ENCODE measurements at places on chromosomes 2 and 18.

DNA sequence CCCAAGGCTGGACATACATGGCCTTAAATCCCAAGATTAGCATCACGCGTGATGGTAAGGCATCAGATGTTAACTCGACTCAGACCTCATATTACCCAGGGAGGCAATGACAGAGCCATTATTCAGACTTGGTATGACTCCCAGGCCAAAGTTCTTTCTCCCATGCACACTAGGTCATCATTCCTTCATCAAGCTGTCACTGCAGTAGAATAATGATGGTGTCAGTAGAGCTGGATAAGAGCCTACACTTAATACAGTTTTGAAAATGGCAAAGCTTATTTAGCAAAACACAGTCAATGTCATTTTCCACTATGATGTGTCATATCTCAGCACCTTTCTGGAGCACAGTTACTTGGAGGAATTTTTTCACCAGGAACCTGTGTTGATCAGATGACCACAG lies 663.3 kb downstream of the SUCLG1 start:
- DNase-seq, result no peak

- no peak for DNase-seq
These were observed 93.3 kb downstream of the ICA1L start for GRCh38 chr2:202778217-202778616.

DNA sequence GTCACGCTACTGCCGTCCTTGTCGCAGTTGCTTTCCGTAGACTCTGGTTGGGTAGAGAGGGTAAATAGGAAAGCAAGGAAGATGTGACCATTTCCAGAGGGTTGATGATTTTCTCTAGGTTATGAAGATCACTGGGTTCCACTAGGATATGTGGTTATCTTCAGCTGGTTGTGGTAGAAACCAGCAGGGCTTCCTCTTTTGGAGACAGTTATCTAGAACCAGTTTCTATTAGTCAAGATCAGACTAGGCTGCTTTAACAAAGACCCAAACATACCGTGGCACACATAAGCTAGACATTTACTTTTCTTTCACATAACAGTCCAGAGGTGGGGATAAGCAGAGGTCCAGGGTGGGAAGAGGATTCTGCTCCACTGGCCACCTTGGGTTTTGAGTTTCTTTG lies 59.6 kb downstream of the FASTKD2 start:
- DNase-seq, result no peak

- no peak for DNase-seq
These were observed 207.1 kb upstream of the SMAD2 start for GRCh38 chr18:48137374-48138081.

DNA sequence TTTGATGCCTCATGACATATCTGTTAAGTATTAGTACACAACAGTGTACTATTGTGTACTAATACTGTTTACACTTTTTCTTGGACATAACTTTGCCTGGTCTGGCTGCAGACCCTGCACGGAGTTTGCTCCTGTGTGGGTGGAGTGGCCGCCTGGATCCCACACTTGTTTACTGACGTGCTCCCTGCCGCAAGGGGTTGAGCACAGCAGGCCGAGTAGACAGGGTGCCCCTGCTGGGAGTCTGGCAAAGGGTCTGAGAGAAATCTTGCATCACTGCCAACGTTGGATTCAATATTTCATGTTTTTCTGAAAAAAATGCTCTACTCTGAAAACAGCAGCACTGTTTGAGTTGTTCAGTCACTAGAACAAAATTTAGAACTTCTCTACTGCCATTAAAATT lies 59.0 kb downstream of the PDK1 start:
- no peak for DNase-seq
